ENCODE measurements at places on chromosomes 1 and 21.

- no peak overlapping the region for H3K27ac ChIP-seq
- peaks cover 33% of the 10 kb centered on the region for H3K36me3 ChIP-seq
- H3K4me1 ChIP-seq: peaks cover 19% of the 10 kb centered on the region
Observed at GRCh38 chr1:178738780-178739179, 13.7 kb downstream of the RALGPS2 start.

GRCh38 chr1:117364240-117364639 is 3.0 kb upstream of the MAN1A2 start:
- no peaks in the 10 kb centered on the region for H3K36me3 ChIP-seq
- H3K4me3 ChIP-seq: no peak overlapping the region
- DNase-seq: no peak
- no peaks in the 10 kb centered on the region for H3K27me3 ChIP-seq
- peak overlapping the region; percentile 35 for H3K27ac ChIP-seq

DNA sequence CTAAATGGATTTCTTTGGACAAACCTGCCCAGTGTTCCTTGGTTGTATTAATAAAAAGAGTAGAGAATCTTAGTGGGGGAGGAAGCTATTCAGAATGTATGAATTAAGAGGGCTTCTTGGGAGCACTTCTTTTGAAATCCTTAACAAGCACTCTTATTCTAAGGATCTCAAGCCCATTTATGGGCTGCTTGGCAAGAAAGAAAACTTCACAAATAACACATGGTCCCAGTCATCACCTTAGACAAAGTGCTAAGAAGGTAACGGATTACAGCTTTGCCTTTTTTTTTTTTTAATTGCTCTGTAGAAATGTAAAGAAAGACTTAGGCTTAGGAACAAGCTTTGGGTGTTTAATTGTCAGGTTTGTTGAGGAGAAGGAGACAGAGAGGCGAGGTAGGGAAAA is 76.6 kb upstream of the IPO9 start:
- no peak overlapping the region for H3K4me3 ChIP-seq
- no peak overlapping the region for H3K27ac ChIP-seq
- peaks cover 72% of the 10 kb centered on the region for H3K4me1 ChIP-seq
- no peak for DNase-seq
- no peaks in the 10 kb centered on the region for H3K27me3 ChIP-seq
- no peaks in the 10 kb centered on the region for H3K36me3 ChIP-seq

DNA sequence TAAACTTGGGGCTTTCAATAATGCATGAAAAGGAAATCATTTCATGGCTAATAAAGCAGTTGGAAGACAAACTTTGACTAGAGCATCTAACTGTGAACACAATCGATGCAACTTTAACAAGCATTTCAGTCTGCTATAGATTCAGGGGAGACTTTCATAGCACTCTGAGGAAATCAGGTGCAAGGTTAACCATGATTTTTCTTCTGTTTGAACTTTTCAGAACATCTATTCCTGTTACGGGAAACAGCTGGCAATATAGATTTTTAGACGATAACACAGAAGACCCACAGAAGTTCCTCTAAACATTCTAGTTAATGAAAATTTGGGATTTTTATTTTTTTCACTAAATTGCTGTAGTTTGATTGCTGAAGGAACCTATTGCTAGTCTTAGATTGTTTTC is 177.3 kb downstream of the TRIM33 start:
- H3K27me3 ChIP-seq: no peaks in the 10 kb centered on the region
- no peak for DNase-seq
- H3K4me3 ChIP-seq: no peak overlapping the region
- H3K36me3 ChIP-seq: no peaks in the 10 kb centered on the region
- H3K4me1 ChIP-seq: no peaks in the 10 kb centered on the region

DNA sequence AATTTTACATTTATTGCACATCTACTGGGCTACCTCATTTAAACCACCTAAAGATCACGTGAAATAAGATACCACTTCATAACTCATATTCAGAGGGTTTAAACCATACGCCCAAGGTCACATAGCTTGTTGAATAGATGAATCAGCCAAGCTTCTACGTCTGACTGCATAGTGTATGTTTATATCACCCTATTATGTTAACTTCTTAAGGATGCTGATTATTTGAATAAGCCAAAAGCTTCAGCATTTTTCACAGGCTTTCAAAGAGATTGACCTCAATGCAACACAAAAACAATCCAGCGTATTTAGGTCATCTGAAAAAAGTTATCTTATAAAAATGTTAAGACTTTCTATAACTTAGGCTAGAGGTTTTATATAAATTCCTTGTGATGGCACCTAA is 373.8 kb downstream of the TGFB2 start:
- H3K4me1 ChIP-seq: no peaks in the 10 kb centered on the region
- no peak for DNase-seq
- H3K36me3 ChIP-seq: no peaks in the 10 kb centered on the region
- H3K4me3 ChIP-seq: no peak overlapping the region
- no peak overlapping the region for H3K27ac ChIP-seq

- DNase-seq: no peak
- H3K36me3 ChIP-seq: no peaks in the 10 kb centered on the region
- H3K4me1 ChIP-seq: no peaks in the 10 kb centered on the region
- no peak overlapping the region for H3K27ac ChIP-seq
- no peaks in the 10 kb centered on the region for H3K27me3 ChIP-seq
Observed at GRCh38 chr1:81259625-81260411, 540.9 kb upstream of the ADGRL2 start.

- no peaks in the 10 kb centered on the region for H3K36me3 ChIP-seq
- H3K27me3 ChIP-seq: no peaks in the 10 kb centered on the region
- H3K4me1 ChIP-seq: no peaks in the 10 kb centered on the region
- H3K27ac ChIP-seq: no peak overlapping the region
- H3K4me3 ChIP-seq: no peak overlapping the region
Observed at GRCh38 chr21:39670701-39671100, 58.0 kb downstream of the B3GALT5 start.

GRCh38 chr1:230509281-230509977 is 83.3 kb upstream of the PGBD5 start:
- no peak overlapping the region for H3K4me3 ChIP-seq
- DNase-seq: no peak
- no peaks in the 10 kb centered on the region for H3K36me3 ChIP-seq
- no peak overlapping the region for H3K27ac ChIP-seq

GRCh38 chr1:234869182-234870019 is 259.2 kb downstream of the TOMM20 start:
- peaks cover 17% of the 10 kb centered on the region for H3K4me1 ChIP-seq
- no peak overlapping the region for H3K4me3 ChIP-seq
- H3K36me3 ChIP-seq: no peaks in the 10 kb centered on the region
- no peak overlapping the region for H3K27ac ChIP-seq

- no peaks in the 10 kb centered on the region for H3K27me3 ChIP-seq
- H3K4me1 ChIP-seq: peaks cover 21% of the 10 kb centered on the region
- no peaks in the 10 kb centered on the region for H3K36me3 ChIP-seq
- no peak overlapping the region for H3K27ac ChIP-seq
Observed at GRCh38 chr1:86774305-86775295, 70.2 kb downstream of the SH3GLB1 start.

DNA sequence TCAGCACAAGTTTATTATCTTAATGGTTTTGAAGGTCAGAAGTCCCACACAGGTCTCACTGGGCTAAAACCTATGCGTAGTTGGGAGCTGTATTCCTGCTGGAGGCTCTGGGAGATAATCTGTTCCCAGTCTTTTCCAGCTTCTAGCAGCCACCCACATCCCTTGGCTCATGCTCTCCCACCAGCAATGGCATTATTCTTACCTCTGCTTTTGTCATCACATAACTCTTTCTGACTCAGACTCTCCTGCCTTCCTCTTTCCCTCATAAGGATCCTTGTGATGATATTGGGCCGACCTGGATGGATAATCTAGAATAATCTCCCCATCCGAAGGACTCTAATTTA is 122.2 kb upstream of the PRDX6 start:
- H3K4me1 ChIP-seq: no peaks in the 10 kb centered on the region
- no peaks in the 10 kb centered on the region for H3K27me3 ChIP-seq
- H3K36me3 ChIP-seq: no peaks in the 10 kb centered on the region

DNA sequence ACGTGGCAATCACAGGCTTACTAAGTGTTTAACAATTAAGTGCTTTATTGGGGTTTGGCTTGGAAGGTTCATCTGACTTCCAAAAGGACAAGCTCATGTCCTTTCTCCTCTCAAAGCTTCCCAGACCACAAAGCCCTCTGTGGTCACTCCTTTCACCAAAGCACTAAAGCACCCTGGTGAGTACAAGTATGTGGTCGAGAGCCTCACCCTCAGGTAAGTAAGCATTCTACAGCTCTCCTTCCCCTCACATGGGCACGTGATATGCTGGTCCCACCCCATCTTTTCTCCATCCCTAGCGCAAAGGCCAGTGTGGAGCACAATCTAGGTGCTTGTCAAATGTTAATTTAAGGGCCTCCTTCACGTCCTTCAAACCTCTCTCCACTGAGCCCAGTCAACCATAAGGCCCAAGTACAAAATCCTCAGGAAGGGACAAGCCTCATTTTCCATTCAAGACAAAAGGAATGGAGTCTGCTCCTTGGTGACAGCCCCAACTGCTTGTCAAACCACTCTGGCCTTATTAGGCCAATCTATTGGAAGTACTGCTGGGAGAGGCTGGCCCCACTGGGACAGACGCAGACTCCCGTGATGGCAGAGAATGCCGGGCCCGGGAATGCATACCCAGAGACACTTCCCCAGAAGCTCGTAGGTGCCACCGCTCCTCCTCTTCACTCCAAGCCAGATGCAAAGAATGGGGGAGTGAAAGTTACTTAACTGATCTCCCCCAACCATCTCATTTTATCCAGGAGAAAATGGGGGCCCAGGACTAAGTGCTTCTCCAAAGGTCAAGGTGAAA is 7.8 kb downstream of the STMN1 start:
- H3K4me1 ChIP-seq: peaks cover 39% of the 10 kb centered on the region
- no peak overlapping the region for H3K4me3 ChIP-seq
- H3K36me3 ChIP-seq: no peaks in the 10 kb centered on the region
- no peak overlapping the region for H3K27ac ChIP-seq
- no peaks in the 10 kb centered on the region for H3K27me3 ChIP-seq

DNA sequence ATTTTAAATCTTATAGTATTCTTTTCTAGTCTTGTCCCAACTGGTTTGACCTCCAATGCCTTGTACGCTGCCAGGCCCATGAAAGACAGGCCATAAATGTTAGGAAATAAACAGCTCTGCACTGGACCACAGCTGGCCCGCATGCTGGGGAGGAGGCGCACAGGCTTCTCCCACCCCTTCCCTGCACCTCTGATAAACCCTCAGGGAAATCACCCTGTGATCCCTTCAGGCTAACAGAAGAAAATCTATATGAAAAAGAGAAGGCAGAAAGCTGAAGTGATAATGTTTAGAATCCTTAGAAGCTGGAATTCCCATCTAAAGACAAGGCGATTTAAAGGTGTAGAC is 41.5 kb downstream of the COLGALT2 start:
- no peak overlapping the region for H3K4me3 ChIP-seq
- no peaks in the 10 kb centered on the region for H3K4me1 ChIP-seq
- H3K36me3 ChIP-seq: no peaks in the 10 kb centered on the region
- DNase-seq: no peak

DNA sequence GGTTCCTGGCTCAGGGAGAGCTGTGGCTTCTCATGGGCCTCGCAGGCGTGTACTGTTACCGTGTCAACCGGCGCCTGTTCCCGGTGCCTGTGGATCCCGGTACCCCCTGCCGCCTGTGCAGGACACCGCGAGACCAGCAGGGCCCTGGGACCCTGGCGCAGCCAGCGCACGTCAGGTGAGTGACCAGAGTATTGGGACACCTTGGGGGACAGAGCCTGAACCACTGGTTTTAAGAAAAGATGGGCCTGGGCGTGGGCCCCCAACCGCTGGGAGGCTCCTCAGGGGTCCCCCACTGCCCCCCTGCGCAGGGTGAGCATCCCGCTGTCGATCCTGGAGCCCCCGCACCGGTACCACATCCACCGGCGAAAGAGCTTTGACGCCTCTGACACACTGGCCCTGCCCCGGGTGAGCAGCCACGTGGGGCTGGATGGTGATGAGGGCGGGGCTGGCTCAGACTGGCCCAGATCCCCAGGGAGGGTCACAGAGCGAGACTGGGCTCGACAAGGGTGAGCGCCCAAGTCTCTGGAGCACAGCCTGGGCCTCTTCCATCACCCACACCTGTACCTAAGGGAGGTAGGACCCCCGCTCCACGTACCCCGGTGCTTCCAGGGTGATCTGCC is 10.5 kb downstream of the MIIP start:
- H3K27me3 ChIP-seq: no peaks in the 10 kb centered on the region
- no peak for DNase-seq
- peaks cover 71% of the 10 kb centered on the region for H3K36me3 ChIP-seq
- no peak overlapping the region for H3K4me3 ChIP-seq
- H3K27ac ChIP-seq: no peak overlapping the region
- H3K4me1 ChIP-seq: no peaks in the 10 kb centered on the region

DNA sequence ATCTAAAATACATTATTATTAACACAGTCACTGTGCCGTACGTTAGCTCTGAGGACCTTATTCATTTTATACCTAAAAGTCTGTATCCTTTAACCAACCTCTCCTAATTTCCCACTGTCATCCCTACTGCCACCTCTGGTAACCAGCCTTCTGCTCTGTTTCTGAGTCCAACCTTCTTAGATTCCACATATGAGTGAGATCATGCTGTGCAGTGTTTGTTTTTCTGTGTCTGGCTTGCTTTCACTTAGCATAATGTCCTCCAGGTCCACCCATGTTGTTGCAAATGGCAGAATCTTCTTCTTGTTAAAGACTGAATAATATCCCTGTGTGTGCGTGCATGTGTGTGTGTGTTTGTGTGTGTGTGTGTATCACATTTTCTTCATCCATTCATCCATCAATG is 64.2 kb downstream of the ETS2 start:
- H3K4me1 ChIP-seq: no peaks in the 10 kb centered on the region
- no peak overlapping the region for H3K4me3 ChIP-seq
- no peak overlapping the region for H3K27ac ChIP-seq
